Stomach (tissue), 19 donors: ENCODE measurements at places on chromosomes 12 and 14.

GRCh38 chr12:50287271-50287670 is 4.0 kb upstream of the LIMA1 start:
- no peaks in the 10 kb centered on the region for H3K27me3 ChIP-seq
- H3K27ac ChIP-seq = no peak overlapping the region
- H3K36me3 ChIP-seq = no peaks in the 10 kb centered on the region
- no peak for DNase-seq

DNA sequence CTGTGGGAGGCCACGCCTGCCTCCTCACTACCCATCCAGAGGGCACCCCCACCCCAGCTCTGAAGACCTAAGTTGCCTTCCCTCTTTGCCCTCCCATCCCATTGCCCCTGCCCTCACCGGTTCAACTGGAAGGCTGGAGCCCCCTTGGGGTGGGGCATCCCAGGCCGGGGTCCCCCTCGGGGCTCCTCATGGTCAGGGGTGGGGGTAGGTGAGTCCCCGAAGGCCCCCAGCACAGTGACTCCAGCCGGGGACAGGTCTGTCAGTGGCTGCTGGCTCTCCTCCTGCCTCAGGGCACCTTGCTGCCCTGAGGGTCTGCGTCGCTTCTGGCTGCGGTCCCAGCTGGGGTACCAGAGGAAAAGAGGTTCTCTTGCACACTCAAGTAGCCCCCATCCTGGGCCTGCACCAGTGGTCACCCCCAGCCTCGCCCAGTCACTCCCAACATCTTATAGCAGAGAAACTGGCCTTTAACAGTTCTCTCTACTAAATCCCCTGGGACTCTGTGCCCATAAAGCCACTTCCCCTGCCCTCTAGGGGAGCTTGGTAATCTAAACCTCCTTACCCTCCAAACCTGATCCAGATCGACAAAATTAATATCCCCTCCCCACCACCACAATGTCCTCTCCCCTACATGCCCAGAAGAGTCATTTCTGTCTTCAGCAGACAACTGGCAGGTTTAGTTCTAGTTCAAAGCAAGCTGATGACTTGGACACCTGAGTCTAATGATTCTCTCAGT is 5.1 kb downstream of the PIANP start:
- H3K4me3 ChIP-seq = no peak overlapping the region
- H3K27ac ChIP-seq = no peak overlapping the region
- no peaks in the 10 kb centered on the region for H3K36me3 ChIP-seq
- peaks cover 26% of the 10 kb centered on the region for H3K27me3 ChIP-seq
- DNase-seq = no peak

DNA sequence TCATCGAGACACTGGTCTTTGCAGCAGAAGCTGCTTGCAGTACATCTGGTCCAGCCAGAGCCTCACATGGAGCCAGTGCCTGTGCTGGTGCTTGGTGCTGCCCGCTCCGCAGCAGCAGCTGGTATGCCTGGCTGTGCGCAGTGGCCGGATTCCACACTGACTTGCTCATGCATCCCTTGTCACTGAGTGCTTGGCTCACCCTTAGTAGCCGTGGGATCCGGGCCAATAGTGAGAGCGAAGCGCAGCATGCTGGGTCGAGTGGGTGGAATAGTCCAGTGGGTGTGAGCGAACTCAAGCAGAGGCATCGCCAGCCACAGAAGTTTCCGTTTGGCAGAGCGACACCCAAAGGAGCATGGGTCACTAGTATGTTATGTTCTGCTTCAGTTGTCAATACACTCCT is 10.1 kb upstream of the FBXO33 start:
- H3K36me3 ChIP-seq = no peaks in the 10 kb centered on the region
- no peaks in the 10 kb centered on the region for H3K4me1 ChIP-seq

DNA sequence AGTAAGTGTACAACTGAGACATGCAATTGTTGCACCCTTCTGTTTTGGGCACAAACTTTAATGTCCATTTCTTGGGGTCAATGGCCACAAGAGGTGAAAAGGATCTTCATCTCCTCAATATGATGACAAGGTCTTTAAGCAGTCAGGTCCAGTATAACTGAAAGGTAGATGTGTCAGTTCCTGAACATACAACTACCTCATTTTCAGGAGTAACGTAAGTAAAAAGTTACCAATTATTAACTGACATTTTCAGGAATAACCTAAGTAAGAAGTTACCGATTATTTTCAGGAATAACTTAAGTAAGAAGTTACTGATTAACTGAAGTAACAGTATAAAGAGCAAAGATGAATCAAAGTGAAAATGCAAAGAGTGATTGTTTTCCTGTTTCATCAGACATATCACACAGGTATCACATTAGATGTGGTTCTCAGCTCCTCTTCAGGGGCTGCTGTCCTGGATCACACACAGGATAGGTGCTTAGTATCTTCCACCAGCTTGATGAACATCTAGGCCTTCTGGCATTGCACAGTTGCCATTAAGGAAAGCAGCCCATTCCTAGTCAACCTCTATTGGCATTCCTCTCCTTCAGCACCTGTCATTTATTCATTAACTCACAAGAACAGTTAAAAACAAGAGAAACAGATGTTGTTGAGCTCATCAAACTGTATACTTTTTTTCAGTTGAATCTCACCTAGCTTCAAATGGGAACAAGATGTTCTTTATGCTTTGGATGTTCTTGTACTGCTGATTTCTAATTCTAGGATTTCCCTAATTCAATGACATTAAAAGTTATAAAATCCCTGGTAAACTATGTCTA is 200.0 kb downstream of the FOXG1 start:
- no peaks in the 10 kb centered on the region for H3K27me3 ChIP-seq
- H3K4me3 ChIP-seq = no peak overlapping the region
- no peaks in the 10 kb centered on the region for H3K4me1 ChIP-seq
- no peak overlapping the region for H3K27ac ChIP-seq

DNA sequence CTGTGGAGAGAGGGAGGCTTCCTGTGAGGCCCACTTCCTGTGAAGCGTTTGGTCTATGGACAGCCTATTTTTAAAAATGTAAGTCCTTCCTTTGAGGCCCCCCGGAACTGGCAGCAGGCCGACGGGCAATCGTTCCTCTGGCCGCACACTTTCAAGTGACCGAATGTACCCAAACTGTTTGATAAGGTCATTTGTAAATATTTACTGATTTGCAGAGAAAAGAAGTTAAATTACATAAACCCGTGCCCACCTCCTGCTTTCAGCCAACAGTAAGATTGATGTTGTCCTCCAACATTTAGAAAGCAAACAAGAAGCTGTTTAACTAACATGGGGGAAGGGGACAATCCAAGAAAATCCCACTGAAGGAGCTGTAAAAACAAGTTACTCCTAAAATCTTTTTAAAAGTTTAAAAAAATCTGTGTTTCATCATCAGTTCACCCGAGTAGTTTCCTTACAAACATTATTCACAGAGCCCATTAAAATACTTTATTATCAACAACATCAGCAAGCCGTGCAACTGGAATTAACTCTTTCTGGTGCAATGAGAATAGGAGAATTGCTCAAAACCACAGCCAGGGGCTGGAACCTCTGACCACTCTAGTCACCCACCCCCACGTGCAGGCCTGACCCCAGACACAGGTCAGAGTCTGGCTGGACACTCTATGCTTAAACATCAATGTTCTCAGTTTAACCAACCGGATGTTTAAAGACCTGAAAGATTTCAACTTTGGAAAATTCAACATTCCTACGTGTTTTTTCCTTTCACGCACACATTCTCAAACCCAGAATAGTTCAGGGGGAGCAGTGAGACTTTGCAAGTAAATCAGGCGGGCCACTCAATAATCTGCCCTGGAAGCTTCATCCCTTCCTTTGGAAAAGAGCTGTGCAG is 65.3 kb downstream of the FOXN3 start:
- H3K4me1 ChIP-seq = peaks cover 23% of the 10 kb centered on the region
- peak overlapping the region; percentile 82 for H3K27ac ChIP-seq
- peaks cover 24% of the 10 kb centered on the region for H3K36me3 ChIP-seq
- no peaks in the 10 kb centered on the region for H3K27me3 ChIP-seq

- no peaks in the 10 kb centered on the region for H3K4me1 ChIP-seq
- H3K36me3 ChIP-seq = no peaks in the 10 kb centered on the region
These were observed 165.7 kb downstream of the SRGAP1 start for GRCh38 chr12:64010069-64010686.

- H3K4me1 ChIP-seq = no peaks in the 10 kb centered on the region
- DNase-seq = no peak
- H3K36me3 ChIP-seq = no peaks in the 10 kb centered on the region
These were observed 219.0 kb downstream of the NTF3 start for GRCh38 chr12:5650829-5651461.

- H3K4me3 ChIP-seq = no peak overlapping the region
- no peaks in the 10 kb centered on the region for H3K4me1 ChIP-seq
- DNase-seq = no peak
- no peaks in the 10 kb centered on the region for H3K27me3 ChIP-seq
These were observed 137.6 kb downstream of the VRK1 start for GRCh38 chr14:96934638-96935330.

DNA sequence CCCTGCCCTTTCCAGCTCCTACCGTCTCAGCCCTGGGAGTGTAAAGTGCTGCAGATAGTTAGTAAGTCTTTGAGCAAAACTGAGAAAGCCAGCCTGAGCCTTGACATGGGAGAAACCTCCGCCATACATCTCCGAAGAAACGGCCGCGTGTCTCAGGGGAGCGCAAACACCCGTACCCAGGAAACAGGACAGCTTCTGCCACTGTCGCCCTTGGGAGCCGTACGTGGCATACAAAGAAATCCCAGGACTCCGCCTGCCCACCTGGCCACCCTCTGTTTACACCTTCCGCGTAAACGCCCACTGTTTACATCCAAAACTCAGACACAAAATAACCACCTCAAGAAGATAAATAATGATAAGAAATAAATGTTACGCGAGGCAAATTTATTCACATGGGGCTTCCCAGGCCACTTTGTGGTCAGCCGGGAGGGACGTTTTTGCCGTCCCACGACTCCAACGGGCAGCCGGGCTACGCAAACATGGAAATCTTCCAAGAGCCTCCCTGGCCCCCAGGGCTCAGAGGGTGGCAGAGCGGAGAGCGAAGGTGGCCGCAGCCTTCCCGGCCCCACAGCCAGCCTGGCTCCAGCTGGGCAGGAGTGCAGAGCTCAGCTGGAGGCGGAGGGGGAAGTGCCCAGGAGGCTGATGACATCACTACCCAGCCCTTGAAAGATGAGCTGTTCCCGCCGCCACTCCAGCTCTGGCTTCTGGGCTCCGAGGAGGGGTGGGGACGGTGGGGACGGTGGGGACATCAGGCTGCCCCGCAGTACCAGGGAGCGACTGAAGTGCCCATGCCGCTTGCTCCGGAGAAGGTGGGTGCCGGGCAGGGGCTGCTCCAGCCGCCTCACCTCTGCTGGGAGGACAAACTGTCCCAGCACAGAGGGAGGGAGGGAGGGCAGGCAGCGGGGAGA is at the start of gene BDKRB2:
Gene BDKRB2, plus strand, starts transcription at position 689 of the 908 bp plus-strand sequence. CDS start 32,269 bp downstream, outside the sequence.
- peak; percentile 72 for DNase-seq
- H3K4me1 ChIP-seq = peaks cover 32% of the 10 kb centered on the region

DNA sequence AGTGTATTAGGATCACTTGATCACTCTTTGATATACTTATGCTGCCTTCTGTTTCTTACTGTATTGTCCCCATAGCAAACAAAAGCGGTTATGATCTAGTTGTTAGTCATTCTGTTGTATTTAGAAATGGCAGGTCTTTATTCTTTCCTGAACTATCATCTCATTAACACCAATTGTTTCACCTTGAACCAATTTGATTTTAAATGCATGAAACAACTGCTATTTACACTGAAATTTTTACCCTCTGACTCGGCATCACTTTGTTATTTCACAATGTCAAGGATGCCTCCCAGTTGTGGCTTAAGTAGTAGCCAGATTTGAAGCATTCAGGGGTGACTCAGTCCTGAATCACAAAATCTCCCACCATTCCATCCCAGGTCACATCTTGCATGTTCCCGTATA is 303.5 kb downstream of the EGLN3 start:
- H3K27me3 ChIP-seq = no peaks in the 10 kb centered on the region
- DNase-seq = no peak
- H3K27ac ChIP-seq = no peak overlapping the region

GRCh38 chr12:79535751-79536150 is 155.0 kb downstream of the PAWR start:
- no peaks in the 10 kb centered on the region for H3K27me3 ChIP-seq
- no peaks in the 10 kb centered on the region for H3K36me3 ChIP-seq
- DNase-seq = no peak
- H3K4me3 ChIP-seq = no peak overlapping the region
- no peak overlapping the region for H3K27ac ChIP-seq
